ENCODE measurements at places on chromosomes 16 and 17.

DNA sequence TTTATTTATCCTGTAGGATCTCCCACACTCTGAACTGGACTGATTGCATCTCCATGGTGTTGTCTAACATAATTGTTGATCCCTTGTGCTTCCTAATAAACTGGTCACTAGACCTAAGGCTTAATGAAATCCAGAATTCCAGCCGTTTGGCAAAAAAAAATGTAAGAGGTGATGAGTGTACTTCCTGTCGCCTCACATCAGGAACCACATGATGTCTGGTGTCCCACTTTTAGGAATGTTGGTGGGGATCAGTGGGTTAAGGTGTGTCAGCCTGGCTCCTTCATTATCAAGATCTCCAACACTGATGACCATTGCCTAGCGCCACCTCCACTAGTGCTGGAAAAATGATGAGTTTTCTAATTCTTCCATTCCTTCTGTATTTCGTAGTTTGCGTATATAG lies 18.6 kb upstream of the LONP2 start:
- no peak for DNase-seq

GRCh38 chr16:85202051-85202601 lies 89.9 kb upstream of the CIBAR2 start:
- no peak for DNase-seq

DNA sequence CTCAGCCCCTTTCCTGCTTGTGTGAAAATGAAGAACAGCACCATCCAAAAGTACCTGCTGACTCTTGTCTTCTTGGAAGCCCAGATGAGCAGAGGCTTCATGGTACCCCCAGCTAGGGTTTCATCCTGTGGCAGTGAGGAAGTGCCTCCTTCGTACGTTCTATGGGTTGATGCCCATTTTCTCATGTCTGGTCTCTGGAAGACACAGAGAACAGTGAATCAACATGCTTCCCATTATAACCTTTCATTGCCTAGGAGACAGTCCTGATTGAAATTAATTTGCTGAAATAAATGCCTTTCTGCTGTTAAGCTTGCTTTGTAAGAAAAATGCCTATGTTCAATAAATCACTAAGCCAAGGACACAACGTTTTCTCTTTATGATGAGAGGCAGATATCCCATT lies 36.5 kb downstream of the RCVRN start:
- no peak for DNase-seq

DNA sequence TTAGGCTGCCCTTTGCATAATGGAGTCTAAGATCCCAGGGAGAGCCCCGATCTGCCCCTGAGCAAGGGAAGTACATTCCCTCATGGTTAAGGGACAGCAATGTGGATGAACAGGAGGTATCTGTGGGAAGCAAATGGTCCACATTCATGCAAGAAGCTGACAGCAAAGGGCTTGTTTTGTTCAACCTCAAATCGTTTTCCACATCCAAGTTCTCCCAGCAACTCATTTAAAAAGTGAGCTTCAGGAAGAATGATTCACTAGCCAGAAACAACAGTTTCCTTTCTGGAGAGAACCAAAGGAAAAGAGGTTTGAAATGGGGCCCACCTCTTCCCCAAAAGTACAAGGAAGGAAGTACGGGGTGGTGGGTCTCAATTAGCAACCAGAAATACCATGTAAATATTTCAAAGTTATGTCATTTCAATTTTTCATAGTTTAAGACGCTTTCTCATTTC lies 9.4 kb downstream of the HSPB9 start:
- DNase-seq = no peak

- no peak for DNase-seq
Observed at GRCh38 chr17:83053021-83053681, 26.3 kb upstream of the METRNL start.

- DNase-seq = no peak
Observed at GRCh38 chr17:50062293-50063243, 6.7 kb downstream of the ITGA3 start.

DNA sequence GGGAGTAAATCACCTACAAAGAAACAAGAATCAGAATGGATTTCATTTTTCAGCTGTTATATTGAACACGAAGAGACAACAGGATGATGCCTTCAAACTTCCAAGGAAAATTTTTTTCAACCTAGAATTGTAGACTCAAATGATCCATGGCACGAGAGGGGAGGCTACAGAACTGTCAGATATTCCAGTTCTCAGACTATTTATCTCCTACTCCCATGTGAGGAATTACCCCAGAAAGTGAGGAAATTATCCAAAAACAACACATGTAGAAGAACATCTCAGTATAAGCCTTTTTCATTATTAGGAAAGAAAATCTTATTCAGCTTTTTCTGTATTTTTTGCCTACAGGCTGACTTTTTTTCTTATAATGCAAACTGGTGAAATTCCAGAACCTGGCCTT lies 5.5 kb upstream of the ASGR2 start:
- DNase-seq = no peak

GRCh38 chr17:77329741-77330531 lies 189.2 kb downstream of the SEC14L1 start:
- DNase-seq = no peak

GRCh38 chr16:5186381-5186903 lies 88.8 kb upstream of the EEF2KMT start:
- no peak for DNase-seq

GRCh38 chr17:57631871-57632270 lies 113.2 kb downstream of the CCDC182 start:
- DNase-seq = no peak

- peak; percentile 51 for DNase-seq
Observed at GRCh38 chr16:75319513-75320411, 68.3 kb upstream of the BCAR1 start.
